ENCODE measurements at places on chromosomes 12 and 14.

DNA sequence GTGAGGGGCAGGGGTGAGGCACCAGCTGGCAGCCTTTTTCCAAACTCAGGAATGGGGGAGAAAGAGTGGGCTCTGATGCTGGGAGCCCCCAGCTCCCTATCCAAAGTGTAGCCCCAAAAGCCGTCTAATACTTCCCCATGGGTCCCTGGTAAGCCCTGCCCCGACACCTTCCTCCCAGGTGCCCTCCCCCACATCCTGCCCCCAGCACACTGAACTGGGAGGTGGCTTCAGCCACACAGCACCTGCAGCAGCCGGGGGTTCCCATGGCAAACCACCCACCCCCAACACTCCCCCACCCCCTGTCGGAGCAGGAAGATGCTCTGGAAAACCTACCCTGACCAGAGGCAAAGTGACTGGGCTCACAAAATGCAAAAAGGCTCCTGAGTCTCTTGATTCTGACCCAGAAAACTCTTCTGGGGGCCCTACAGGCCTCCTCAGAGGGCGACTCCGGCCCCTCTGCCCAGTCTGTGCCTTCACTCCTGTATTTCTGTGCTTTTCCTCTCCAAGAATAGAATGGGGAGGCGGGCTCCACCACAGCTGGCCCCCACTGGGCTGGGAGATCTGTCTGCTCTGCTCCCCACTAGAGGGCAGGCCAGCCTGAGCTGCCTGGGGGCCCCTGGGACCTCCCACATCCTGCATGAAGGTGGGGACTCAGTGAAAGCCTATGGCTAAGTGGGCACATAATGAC is 81.6 kb downstream of the ITPK1 start:
- DNase-seq: peak; percentile 46

- DNase-seq: no peak
Observed at GRCh38 chr12:113172185-113172584, 13.1 kb downstream of the DDX54 start.

- DNase-seq: no peak
Observed at GRCh38 chr12:109735051-109735521, 21.5 kb downstream of the FAM222A start.

DNA sequence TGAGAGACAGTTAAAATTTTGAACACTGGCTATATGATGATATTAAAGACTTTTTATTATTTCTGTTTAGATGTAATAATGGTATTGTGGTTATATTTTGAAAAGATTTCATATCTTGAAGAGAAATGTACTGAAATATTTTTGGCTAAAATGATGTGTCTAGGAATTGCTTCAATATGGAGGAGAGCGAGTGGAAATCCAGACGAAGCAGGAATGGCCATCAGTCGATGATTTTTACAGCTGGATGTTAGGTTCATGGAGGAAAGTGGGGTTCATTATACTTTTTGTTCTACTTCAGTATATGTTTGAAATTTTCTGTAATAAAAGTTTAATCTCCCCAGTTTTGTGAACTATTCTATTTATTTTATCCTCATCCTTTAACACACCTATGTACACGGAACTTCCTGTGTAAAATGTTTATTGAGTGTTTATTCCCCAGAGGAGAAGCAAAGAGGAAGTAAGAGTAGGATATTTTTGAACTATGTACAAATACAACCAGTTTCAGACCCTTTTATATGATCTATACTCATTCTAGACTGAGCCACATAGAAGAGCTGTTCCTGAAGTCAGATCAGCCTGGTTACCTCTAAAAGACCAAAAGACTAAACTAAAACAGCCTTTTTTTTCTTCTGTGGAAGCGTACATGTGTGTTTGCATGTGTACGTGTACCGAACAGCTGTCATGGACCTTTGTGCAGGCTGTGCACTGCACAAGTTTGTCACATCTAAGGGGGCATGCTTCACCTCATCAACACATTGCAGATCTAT is 211.0 kb upstream of the NUDT4 start:
- no peak for DNase-seq

- DNase-seq: no peak
Observed at GRCh38 chr12:104865080-104865479, 93.0 kb downstream of the SLC41A2 start.

DNA sequence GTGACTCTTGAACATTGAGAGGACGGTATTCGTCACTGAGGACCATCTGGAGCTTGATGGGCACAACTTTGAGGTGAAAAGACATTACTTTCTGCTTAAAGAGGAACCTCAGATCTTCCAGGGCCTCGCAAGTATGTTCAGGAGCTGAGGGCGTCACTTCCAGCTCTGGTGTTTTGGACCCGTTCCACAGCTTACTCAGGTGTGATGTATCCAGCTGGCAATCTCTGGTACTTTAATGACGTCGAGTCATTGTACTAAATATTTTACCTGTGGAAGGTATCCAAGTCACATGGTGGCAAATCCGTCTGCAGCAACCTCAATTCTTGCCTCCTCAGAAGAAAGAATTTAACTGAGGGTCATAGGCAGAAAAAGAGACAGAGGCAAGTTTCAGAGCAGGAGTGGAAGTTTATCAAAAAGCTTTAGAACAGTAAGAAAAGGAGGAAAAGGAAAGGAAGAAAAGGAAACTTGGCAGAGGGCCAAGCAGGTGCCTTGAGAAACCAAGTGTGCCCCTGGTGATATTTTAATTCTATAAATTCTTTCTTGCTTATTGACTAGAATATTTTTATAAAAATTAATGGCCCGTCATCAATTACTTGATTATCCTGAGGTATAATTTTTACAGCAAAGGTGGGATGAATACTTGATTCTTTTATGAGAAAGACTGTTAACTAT is 250.6 kb downstream of the AEBP2 start:
- no peak for DNase-seq

DNA sequence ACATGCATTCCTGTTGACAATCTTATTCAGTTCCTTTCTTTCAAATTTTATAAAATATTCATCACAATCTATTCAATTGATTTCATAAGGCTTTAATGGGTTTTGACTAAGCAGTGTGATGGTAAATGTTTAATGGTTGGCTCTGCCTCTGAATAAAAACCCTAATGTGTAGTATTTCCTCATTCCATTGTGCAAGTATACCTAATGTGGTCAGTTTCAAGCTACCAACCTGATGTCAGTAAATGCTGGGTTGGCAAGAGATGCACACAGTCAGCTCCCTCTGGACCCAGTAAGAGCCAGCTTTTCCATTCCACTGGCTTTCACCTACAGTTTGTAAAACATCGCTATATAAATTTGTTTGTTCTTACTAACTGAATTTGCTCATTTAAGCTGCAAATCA is 53.9 kb downstream of the METTL25 start:
- DNase-seq: no peak

DNA sequence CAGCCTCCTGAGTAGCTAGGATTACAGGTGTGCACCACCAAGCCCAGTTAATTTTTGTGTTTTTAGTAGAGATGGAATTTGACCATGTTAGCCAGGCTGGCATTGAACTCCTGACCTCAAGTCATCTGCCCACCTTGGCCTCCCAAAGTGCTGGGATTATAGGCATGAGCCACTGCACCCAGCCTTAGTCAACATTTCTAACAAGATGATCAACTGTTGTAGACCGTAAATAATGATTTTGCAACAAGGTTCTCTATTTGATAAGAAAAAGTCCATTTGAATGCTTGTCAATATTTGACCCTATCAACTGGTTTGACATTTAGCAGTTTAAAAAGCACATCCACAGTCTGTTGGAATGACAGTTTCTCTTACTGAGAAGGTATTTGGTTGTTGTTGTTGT is 25.2 kb upstream of the NRDE2 start:
- no peak for DNase-seq

GRCh38 chr14:34319140-34319539 is 142.9 kb downstream of the SPTSSA start:
- no peak for DNase-seq

DNA sequence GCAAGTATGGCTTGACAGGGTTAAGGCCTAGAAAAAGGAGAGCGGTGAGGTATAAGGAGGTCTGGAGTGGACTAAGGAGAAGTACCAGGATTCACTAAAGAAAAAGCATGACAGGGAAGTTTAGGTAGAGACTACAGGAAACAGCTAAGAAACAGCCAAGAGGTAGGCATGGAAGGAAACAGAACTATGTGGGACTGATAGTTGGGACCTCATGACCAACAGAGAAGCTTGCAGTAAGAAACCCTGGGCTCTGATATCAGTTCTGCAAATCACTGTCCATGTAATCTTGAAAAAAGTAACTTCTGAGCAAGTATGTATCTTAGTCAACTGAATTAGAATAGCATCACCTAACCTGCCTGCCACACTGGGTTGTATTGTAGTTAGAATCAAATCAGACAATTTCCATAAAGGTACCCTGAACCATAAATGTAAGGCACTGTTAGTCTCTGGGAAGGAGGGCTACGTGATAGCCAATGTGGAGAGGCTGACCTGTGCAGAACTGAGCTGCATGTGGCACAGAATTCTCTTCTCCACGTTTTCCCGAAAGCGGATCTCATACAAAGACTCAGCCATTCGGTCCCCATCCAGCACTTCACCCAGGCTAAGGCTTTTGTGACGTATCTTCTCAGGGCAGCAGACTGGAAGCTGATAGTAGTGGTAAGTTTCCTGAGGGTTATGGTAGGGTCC is 912 bp downstream of the TM9SF1 start:
- no peak for DNase-seq
